ENCODE measurements at places on chromosomes 6 and 20. TPM values are rescaled to one million over a fixed set of nuclear protein-coding genes. Genes with fewer than 3 reads are reported as not detected.
A peak's percentile ranks its signal among the peaks of the same experiment; 100 is the strongest.

GRCh38 chr6:131419702-131420101, 153.3 kb upstream of the ARG1 start:
- no peak overlapping the region for H3K27ac ChIP-seq
- DNase-seq = no peak
- no peak overlapping the region for H3K4me3 ChIP-seq
- no peaks in the 10 kb centered on the region for H3K36me3 ChIP-seq
- no peaks in the 10 kb centered on the region for H3K27me3 ChIP-seq
- H3K4me1 ChIP-seq = no peaks in the 10 kb centered on the region

DNA sequence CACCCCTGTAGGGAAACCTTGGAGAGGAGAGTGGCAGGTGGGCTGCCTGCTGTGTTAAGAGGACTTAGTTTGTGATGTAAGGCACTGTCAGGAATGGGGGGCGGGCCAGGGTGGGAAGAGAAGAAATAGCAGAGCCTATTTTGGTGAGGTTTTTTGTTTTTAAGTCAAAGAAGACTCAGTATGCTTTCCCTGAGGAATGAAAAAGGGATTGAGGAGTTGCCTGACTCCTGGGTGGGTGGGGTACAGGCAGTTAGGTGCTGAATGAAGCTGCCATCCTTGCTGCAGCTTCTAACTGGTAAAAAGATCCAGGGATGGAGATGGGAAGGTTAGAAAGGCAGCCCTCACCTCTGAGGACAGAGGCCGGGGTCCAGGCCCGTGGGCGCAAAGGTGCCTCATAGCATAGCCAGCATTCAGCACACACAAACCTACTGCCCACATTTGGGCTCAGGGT, 37.9 kb downstream of the PLCG1 start:
- peak overlapping the region; percentile 80 for H3K27ac ChIP-seq
- DNase-seq = peak; percentile 6
- no peaks in the 10 kb centered on the region for H3K27me3 ChIP-seq
- peaks cover 5% of the 10 kb centered on the region for H3K4me1 ChIP-seq
- H3K36me3 ChIP-seq = no peaks in the 10 kb centered on the region

- no peak overlapping the region for H3K4me3 ChIP-seq
- no peaks in the 10 kb centered on the region for H3K4me1 ChIP-seq
- no peaks in the 10 kb centered on the region for H3K27me3 ChIP-seq
Observed at GRCh38 chr6:64258752-64259151, 623.1 kb downstream of the PHF3 start.

GRCh38 chr6:125507987-125508655, 206.4 kb upstream of the HDDC2 start:
- no peak overlapping the region for H3K27ac ChIP-seq
- no peaks in the 10 kb centered on the region for H3K4me1 ChIP-seq
- no peak overlapping the region for H3K4me3 ChIP-seq
- no peak for DNase-seq
- no peaks in the 10 kb centered on the region for H3K36me3 ChIP-seq

DNA sequence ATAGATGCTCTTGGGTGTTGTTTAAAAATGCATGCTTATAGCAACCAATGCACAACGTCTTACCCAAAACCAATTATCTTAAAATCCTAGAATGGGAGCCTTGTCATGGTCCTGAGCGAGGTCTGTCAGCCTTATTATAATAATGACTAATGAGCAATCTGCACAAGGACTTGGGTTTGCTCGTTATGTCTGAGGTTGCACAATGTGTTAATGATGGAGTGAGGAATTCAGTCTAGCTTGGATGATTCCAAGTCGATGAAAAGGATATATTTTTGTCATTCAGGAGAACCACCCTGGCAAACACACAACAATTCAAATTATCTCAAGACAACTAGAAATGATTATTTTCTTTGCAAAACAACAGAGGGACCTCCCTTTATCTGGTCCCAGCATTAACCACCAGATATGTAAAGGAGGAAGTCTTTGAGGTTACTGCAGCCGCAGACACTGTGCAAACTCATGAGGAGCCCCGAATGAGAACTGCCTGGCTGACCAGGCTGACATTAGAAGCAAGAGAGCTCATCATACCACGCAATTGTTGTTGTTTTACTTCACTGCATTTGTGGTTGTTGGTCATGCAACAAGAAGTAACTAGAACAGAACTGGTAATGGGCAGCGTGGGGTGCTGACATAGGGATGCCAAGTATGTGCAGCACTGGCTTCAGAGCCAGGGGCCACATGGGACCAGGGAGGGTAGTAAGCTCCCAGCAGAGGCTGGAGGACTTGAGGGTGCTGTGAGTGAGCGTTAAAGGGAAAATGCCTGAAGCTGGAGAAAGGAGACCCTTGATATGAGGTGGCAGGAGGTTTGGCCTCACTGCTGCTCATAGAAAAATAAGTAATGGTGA, 488.3 kb downstream of the CDH26 start:
- no peaks in the 10 kb centered on the region for H3K27me3 ChIP-seq
- no peak overlapping the region for H3K27ac ChIP-seq
- no peak for DNase-seq

- H3K4me1 ChIP-seq = peaks cover 2% of the 10 kb centered on the region
- no peak overlapping the region for H3K27ac ChIP-seq
- peak; percentile 68 for DNase-seq
- H3K27me3 ChIP-seq = no peaks in the 10 kb centered on the region
Observed at GRCh38 chr6:80457439-80457933, 351.0 kb downstream of the BCKDHB start.

DNA sequence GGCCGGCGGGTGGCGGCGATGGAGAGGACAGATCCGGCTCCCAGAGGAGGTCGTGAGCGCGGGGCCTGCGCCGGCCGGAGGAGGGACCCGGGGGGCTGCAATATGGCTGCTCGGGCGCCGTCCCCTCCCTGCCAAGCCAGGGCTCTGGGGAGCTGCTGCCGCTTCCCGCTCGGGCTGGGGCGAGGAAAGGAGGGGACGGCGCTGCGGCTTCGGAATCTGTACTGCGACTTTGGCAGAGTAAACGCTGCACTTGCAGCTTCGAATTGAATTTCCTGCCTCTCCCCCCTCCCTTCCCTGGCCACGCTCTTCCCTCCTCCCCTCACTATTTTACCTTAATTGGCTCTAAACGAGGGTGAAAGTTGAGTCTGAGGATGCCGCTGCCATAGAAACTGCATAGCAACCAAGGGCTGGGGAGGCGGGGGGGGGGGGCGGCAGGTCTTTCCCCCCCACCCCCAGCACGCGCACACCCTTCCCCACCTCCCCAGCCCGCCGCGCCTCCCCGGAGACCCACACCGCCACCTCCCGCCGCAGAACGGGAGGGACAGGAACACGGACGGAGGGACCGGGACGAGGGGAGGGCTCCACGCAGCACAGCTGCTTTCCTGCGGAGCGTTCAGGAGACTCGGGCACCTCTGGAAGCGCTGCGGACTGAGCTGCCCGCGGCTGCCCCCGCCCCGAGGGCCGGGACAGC, 93.9 kb downstream of the RNASET2 start:
- H3K27ac ChIP-seq = no peak overlapping the region
- H3K4me1 ChIP-seq = no peaks in the 10 kb centered on the region
- DNase-seq = no peak
- H3K36me3 ChIP-seq = no peaks in the 10 kb centered on the region
- H3K4me3 ChIP-seq = peak overlapping the region; percentile 45

The SAMD5 gene
- polyA plus RNA-seq = 1.7 TPM

The HDDC2 gene
- 80.6 TPM for polyA plus RNA-seq

The TPBG gene
- 9.0 TPM for polyA plus RNA-seq

The C6orf118 gene
- polyA plus RNA-seq = not detected

The RIMS4 gene
- polyA plus RNA-seq = 3.0 TPM

Measured in ovary (tissue), 10 donors.